Neural crest cell (in vitro differentiated cells): ENCODE measurements at places on chromosomes 13 and 19. TPM values are rescaled to one million over a fixed set of nuclear protein-coding genes. Genes with fewer than 3 reads are reported as not detected.

Gene ACER1
- total RNA-seq: not detected in 2 replicates

Gene CYP2S1
- 0.39 TPM in 1 of 2 replicates, not detected in the other for total RNA-seq

DNA sequence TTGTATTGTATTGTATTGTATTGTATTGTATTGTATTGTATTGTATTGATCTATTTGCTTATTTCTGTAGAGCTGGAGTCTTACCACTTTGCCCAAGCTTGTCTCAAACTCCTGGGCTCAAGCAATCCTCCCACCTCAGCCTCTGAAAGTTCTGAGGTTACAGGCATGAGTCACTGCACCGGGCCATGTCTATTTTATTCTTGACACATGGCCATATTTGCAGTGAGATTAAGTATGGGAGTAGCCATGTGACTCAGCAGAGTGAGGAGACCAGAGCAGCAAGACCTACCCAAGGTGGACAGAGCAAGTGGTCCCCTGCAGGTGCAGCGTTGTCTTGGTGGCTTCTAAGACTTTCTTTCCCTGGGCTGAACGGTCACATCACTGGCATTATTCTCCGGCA lies 49.1 kb upstream of the UBAC2 start:
- DNase-seq: no peak

Gene KIR2DL3
- not detected in 2 replicates for total RNA-seq
